ENCODE measurements at places on chromosomes 12 and 14.
A peak's percentile ranks its signal among the peaks of the same experiment; 100 is the strongest.

DNA sequence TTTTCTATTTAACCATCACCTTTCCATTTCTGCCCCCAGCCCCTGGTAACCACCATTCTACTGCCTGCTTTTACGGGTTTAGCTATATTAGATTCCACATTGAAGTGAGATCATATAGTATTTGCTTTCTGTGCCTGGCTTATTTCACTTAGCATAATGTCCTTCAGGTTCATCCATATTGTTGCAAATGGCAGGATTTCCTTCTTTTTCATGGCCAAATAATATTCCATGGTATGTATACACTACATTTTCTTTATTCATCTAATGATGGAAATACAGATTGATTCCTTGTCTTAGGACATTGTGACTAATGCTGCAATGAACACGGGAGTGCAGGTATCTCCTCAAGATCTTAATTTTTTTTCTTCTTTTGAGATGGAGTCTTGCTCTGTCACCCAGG is 202.2 kb downstream of the APAF1 start:
- DNase-seq = no peak

GRCh38 chr14:24307575-24308341 is at the start of gene CIDEB:
TSS of gene CIDEB (minus strand) at chr14:24307977. CDS start at chr14:24307858, 119 bp downstream.
- DNase-seq = peak; percentile 73

DNA sequence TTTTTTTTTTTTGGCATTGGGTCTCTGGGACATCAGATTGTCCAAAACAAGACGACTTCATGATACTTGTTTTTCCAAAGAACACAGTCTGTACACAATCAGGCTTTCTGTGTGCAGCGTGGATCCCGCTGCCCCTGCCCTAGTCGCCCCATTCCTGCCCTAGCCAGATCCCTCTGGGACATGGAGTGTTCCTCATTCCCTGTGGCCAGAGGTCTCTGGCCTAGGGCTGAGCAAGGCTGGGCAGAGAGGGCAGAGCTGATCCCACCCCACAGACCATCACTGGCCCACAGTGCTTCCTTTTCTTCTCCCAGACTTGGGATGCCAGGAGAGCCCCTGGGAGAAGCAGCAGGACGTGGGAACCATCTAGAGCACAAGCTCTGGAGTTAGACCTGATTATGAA is 20.9 kb upstream of the EIF2B2 start:
- no peak for DNase-seq

DNA sequence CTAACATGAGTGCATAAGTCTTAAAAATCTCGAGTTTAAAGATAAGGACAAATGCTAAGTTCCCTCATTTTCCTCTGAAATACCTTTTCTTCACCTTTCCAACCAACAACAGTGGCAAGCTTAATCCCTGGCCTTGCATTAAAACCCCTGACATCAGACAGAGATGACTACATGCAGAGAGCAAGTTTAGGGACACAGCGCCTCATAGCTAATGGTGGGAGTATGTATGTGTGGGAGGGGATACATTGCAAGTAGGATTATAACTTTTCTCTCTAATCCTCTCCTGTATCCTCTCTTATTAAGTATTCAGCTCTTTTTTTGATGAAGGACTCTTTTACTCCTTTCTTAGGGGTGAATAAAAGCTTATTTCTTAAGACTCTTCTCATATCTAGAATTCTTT is 547.1 kb downstream of the CCER1 start:
- peak; percentile 33 for DNase-seq

DNA sequence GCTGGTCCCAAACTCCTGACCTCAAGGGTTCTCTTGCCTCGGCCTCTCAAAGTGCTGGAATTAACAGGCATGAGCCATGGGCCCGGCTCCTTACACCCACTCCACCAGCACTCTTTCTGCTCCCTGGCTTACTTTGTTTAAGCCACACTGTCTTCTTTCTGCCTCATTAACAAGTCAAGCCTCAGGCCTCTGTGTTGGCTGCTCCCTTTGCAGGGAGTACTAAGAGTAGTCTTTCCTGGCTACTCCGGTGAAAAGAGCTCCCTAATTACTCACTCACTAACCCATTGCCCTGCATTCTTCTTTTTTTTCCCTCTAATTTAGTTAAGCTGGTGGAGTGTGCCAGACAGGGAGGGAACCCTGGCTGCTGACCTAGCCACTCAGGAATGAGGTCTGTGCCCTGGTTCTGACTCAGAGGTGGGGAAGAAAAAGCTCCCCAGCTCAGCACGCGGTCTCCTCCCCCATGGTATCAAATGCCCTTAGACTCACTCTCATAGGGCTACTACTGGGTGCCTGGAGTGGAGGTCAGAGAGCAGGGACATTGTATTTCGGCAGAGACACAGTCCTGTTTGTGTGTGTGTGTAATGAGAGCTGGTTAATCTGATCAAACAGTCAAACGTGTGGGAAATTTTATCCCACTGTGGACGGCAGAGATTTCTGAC is 19.8 kb downstream of the GALNT6 start:
- DNase-seq = peak; percentile 53

- DNase-seq = no peak
Observed at GRCh38 chr14:36245223-36245622, 68.7 kb upstream of the PTCSC3 start.

- no peak for DNase-seq
Observed at GRCh38 chr12:62542814-62543213, 76.2 kb downstream of the MON2 start.

DNA sequence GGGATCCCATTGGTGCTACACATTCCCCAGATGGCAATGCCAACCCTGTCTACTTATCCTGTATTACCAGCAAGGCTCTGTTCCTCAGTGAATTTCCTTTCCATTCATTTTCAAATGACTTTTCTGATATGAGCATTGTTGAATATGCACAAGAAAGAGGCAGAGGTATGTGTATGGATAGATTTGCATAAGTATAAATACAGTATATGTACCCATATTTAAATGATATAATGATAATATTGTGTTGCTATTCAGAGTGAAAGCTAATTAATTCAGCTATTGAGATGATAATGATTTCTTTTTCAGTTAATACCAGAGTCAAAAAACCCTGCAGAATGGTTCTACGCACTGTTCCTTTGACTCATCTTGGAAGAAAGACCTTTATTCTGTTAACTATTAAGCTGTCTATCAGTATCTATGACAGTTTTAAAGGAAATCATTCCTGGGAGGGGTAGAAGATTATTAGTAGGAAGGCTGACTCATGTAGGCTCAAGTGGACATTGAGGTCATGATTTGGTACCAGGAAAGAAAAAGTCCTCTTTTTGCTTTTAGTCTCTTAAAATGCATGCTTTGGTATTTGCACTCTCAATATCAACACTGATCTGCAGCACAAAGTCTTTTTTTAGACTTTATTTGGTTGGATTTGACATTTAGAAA is 44.9 kb upstream of the GAS2L3 start:
- no peak for DNase-seq

DNA sequence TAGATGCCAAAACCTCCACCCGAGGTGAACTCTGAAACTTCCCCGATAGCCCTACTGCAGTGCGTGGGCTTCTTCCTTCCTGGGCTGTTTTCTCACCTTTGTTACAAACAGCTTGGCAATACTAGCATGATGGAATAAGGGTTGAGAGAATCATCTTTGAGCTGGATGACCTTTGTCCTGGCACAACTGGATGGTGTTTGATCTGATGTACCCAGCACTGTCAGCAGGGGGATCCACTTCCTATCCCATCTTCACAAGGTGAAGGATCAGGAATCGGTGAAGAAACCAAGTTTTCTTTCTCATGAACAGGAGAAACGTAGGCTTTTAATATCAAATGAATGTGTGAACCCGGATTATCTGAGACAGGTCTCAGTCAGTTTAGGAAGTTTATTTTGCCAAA is 19.5 kb upstream of the LRRC10 start:
- DNase-seq = peak; percentile 24

DNA sequence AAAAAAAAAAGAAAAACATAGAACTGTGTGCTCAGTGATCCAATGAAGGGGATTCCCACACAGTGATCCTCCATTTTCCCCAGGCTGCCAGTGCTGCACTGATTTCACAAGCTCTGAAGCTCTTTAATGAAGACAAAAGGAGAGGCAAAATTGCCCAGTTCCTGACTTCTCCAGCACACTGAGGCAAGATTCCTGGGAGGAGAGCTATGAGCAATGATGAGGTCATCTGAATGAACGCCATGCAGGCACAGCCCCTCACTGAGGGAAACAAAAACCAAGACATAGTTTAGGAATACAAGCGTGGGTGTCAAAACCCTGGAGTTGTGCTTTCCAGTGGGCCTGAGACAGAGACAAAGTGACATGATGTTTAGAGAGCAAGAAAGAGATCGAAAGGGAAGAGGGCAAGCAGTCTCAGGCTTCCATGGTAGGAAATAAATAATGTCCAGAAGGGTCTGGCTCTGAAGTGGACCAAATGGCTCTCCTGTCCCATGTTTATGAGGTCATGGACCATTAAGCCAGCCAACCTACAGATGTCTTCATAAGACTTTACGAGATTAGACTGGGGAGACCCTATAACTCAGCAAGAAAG is 40.9 kb upstream of the SMUG1 start:
- no peak for DNase-seq

GRCh38 chr14:91115986-91116770 is 2.3 kb downstream of the DGLUCY start:
- peak; percentile 43 for DNase-seq

GRCh38 chr12:2689879-2690278 is 104.9 kb upstream of the FKBP4 start:
- no peak for DNase-seq

DNA sequence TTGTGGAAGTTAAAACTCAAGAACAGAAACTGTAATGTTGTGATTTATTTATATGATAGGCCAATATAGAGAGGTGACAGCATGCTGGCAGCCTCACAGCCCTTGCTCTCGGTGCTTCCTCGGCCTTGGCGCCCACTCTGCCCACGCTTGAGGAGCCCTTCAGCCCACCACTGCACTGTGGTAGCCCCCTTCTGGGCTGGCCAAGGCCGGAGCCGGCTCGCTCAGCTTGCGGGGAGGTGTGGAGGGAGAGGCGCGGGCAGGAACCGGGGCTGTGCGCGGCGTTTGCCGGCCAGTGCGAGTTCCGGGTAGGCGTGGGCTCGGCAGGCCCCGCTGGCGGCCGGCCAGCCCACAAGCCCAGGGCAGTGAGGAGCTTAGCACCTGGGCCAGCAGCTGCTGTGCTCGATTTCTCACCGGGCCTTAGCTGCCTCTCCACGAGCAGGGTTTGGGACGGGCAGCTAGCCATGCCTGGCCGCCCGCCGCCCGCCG is 65.8 kb upstream of the SLC8A3 start:
- peak; percentile 11 for DNase-seq

DNA sequence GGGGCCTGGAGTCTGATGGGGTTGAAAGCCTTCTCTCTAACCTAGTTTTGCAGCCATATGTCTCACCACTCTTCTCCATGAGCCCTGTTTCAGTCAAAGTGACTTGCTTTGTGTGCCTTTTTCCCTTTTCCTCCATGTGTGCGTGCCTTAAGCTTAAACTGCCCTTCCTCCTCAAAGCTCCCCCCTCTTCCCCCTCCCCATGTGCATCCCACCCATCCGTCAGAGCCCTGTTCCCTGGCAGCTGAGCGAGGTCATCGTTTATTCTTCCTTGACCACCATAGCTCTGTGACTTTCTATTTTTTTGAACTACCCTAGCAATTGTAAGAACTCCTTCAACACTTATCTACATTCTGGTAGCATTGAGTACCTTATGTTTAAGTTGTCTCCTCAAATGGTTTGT is 24.9 kb downstream of the SAMD4A start:
- no peak for DNase-seq

DNA sequence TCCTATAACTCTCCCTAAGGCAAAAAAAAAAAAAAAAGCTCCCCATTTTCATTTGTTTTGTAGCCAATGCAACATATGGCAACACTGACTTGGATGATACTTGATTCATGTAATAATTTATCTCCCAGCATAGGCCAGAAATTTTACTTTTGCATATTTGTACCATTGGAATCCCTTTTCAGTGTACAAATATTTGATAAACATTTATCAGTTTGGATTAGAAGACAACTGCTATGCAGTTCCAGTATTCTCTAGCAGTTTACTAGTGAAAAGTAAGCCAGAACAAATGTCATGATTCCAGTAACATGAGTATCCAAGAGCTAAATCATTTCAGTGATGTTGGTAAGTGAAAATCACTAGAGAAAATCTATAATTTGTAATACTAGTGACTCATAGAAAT is 392.3 kb downstream of the CCER1 start:
- DNase-seq = no peak

- DNase-seq = no peak
Observed at GRCh38 chr12:84542289-84542688, 370.3 kb downstream of the SLC6A15 start.

DNA sequence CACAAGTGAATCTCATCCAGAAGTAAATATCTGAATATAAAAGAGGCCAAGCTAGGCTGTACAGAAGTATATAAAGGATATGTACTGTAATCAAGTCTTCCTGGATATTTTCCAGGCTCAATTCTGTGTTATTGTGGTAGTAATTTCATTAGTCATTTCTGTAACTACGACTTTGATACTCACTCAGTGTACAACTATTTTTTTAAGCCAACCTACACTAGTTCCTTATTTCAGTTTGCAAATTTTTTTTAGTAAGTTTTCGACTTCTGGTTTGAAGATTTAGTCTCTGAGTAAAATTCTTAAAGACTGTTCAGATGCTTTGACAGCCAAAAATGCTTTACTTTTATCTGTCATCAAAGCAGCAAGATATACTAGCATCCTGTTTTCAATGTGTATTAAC is 130.8 kb downstream of the CAPZA3 start:
- no peak for DNase-seq

DNA sequence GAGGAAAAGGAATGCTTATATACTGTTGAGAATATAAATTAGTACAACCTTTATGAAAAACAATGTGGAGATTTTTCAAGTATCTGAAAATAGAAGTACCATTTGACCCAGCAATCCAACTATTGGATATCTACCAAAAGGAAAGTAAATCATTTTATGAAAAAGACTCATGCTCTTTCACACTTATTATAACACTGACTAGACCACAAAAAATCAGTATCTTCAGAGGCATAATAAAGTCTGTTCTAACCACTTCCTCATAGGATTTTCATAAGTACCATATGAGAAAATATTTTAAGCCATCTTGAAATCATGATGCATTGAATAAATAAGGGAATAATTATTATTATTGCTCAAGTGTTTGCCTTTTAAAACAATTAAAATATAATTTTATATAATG is 90.8 kb downstream of the SLCO1B1 start:
- DNase-seq = no peak

GRCh38 chr12:14618983-14619382 is 51.3 kb upstream of the PLBD1 start:
- peak; percentile 30 for DNase-seq

GRCh38 chr14:22998329-22999012 is 11.5 kb downstream of the C14orf93 start:
- DNase-seq = no peak

DNA sequence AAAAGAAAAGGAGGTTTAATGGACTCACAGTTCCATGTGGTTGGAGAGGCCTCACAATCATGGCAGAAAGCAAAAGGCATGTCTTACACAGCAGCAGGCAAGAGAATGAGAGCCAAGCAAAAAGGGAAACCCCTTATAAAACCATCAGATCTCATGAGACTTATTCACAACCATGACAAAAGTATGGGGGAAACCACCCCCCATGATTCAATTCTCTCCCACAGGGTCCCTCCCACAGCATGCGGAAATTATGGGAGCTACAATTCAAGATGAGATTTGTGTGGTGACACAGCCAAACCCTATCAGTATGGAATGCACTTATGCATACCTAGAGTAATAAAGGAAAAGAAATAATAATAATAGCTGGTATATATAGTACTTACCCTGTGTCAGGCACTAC is 4.5 kb upstream of the GLIPR1 start:
- DNase-seq = no peak

All from NB4 (cell line).